ENCODE measurements at places on chromosomes 2 and 18. TPM values are rescaled to one million over a fixed set of nuclear protein-coding genes. Genes with fewer than 3 reads are reported as not detected.

The ZFP36L2 gene
- total RNA-seq = 116 TPM

DNA sequence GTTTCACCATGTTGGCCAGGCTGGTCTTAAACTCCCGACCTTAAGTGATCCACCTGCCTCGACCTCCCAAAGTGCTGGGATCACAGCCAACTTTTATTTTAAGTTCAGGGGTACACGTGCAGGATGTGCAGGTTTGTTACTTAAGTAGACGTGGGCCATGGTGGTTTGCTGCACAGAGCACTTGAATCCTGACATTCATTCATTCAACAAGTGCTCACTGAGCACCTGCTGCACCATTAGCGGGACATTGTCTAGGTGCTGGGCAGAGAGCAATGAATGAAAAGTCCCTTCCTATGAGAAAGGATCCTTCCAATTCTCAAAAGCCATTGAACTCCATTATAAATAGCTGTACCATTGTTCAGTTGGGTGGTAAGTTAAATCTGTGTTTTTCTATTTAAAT lies 31.0 kb downstream of the TGFA start:
- no peaks in the 10 kb centered on the region for H3K27me3 ChIP-seq
- peaks cover 58% of the 10 kb centered on the region for H3K4me1 ChIP-seq
- H3K27ac ChIP-seq = no peak overlapping the region

The CAVIN2 gene
- total RNA-seq = 15.8 TPM

DNA sequence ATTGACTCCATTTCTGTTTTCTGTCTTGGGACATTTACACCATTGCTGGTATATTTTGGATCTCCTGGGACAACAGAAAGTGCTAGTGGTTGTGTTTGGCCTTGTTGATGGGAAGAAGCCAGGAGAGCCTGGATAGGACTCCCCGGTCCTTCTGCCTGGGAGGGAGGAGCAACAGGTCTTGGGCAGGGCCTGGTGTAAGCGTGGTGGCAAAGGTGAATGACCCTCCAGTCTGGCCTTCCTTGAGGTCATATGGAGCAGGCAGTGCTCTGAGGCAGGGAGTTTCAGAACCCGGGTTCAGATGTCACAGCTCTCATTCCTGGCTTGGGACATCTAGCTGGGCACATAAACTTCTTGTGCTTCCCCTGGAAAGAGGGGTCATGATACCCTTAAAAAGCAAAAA lies 56.0 kb upstream of the RBM44 start:
- H3K27me3 ChIP-seq = no peaks in the 10 kb centered on the region
- no peak overlapping the region for H3K4me3 ChIP-seq
- peaks cover 22% of the 10 kb centered on the region for H3K4me1 ChIP-seq
- H3K36me3 ChIP-seq = no peaks in the 10 kb centered on the region
- no peak overlapping the region for H3K27ac ChIP-seq
- no peak for DNase-seq

DNA sequence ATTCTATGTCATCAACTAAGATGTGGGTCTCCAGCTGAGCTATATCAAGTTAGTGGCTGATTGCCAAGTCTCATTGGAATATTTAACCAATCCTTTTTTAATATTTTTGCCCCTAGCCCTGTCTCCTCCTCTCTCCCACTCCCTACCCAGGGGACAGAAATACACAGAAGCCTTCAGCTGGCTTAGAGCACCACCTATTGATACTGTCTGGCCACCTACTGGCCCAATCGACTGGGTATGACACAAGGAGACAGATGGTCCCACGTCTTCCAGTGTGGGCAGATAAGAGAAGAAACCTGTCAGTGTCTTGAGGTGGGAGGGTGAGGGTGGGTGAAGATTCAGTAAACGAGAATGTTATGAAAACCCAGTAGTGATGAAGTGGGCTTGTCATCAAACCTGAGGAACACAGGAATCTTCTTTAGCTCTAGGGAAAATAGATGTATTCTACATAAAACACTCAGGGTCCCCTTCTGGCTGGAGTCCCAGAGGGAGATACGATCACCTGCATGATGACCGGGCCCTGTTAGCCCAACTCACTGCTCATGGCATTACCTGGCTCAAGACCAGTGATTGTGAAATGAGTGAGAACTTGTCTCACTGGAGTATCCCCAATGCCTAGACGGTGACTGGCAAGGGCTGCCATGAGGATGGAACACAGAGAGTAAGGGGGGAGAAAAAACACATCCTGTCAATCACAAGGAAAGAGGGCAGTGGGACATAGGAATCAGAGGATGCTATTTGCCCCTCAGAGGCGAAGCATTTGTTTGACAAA lies 26.7 kb downstream of the POLR1A start:
- peak; percentile 50 for DNase-seq
- no peaks in the 10 kb centered on the region for H3K4me1 ChIP-seq
- H3K27me3 ChIP-seq = no peaks in the 10 kb centered on the region
- H3K27ac ChIP-seq = no peak overlapping the region
- H3K36me3 ChIP-seq = no peaks in the 10 kb centered on the region

The EVX2 gene
- not detected for total RNA-seq

The CMPK2 gene
- total RNA-seq = 6.9 TPM

DNA sequence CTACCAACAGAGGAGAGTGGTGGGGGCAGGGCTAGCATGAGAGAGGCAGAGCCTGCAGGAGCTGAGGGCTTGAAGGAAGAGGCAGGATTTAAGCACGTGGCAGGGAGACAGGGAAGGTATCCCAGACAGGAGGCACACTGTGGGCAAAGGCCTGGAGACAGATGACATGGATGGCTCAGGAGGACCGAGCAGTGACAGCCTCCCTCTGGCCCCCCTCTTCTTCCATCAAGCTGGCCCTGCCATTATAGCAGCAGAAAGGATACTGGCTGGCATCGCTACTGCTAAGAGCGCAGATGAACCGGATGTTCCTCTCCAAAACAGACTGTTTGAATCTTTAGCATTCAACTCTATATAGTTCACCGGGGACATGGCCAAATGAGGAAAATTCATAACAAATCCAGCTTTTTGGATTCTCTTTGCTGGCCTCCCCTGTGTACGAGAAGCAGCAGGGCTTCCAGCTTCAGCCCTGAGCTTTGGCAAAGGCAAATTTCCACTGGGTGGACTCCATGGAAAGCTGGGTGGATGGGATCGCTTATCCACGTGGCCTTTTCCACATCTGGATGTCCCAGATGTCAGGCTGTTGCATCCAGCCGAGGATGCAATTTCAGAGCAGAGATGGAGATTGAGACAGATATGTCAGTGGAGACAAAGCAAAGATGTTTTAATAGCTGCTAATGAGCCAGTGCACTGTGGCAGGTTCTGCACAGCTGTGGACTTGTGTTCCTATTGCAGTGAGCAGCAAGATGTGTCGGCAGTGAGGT lies 36.2 kb downstream of the CAPN13 start:
- H3K27me3 ChIP-seq = no peaks in the 10 kb centered on the region
- H3K27ac ChIP-seq = no peak overlapping the region
- no peaks in the 10 kb centered on the region for H3K36me3 ChIP-seq
- H3K4me3 ChIP-seq = no peak overlapping the region
- H3K4me1 ChIP-seq = no peaks in the 10 kb centered on the region
- DNase-seq = no peak

DNA sequence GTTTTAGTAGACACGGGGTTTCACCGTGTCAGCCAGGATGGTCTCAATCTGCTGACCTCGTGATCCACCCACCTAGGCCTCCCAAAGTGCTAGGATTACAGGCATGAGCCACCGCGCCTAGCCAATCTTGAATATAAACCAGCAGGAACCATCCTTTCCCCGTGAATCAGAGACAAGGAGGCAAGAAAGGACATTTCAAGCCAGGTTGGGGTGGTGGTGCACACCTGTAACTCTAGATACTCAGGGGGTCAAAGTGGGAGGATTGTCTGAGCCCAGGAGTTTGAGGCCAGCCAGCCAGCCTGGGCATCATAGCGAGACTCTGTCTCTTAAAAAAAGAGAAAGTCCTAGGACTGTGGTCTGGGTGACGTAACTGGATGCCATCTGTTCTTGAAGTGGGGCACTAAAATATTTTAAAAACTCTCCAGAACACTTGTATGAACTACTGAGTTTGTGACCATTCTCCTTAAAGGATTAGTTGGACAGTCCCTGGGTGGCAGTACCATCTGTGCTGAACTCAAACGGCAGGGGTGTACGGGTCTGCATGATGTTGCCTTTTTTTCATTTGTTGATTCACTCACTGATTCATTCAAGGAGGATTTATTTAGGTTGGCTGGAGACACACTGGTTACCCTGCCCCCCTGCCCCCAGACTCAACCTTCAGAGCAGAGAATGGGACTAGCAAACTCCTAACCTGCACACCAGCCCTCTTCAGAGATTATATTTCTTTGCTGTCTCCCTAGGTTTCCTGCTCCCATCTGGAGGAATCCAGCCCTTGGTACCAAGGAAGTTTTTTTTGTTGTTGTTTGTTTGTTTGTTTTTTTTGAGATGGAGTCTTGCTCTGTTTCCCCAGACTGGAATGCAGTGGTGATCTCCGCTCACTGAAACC lies 2.9 kb upstream of the TLX2 start:
- no peaks in the 10 kb centered on the region for H3K27me3 ChIP-seq
- H3K4me1 ChIP-seq = peaks cover 46% of the 10 kb centered on the region
- no peak overlapping the region for H3K4me3 ChIP-seq
- no peak for DNase-seq

The SLC19A3 gene
- 23.4 TPM for total RNA-seq

DNA sequence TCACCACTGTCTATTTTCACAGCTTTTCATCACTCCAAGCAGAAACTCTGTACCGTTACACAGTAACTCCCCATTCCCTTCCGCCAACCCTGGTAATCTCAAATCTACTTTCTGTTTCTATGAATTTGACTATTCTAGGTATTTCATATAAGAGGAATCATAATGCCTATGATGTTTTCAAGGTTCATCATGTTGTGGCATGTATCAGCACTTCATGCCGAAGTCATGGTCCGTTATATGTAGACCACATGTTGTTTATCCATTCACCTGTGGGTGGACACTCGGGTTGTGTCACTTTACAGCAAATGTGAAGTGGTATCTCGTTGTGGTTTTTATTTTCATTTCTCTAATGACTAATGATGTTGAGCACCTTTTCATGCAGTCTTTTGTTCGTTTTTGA lies 21.6 kb downstream of the CPSF3 start:
- H3K27me3 ChIP-seq = no peaks in the 10 kb centered on the region
- no peak overlapping the region for H3K27ac ChIP-seq
- H3K4me1 ChIP-seq = no peaks in the 10 kb centered on the region
- H3K36me3 ChIP-seq = peaks cover 6% of the 10 kb centered on the region

The CGREF1 gene
- 1.0 TPM for total RNA-seq

The SNTG2 gene
- total RNA-seq = 18.7 TPM

The REG3G gene
- 673 TPM for total RNA-seq

Measured in body of pancreas (tissue), 4 donors.